ENCODE measurements at places on chromosomes 12 and 14. TPM values are rescaled to one million over a fixed set of nuclear protein-coding genes. Genes with fewer than 3 reads are reported as not detected.

- no peak for DNase-seq
Measured at GRCh38 chr12:90111791-90112580, 403.3 kb upstream of the ATP2B1 start.

DNA sequence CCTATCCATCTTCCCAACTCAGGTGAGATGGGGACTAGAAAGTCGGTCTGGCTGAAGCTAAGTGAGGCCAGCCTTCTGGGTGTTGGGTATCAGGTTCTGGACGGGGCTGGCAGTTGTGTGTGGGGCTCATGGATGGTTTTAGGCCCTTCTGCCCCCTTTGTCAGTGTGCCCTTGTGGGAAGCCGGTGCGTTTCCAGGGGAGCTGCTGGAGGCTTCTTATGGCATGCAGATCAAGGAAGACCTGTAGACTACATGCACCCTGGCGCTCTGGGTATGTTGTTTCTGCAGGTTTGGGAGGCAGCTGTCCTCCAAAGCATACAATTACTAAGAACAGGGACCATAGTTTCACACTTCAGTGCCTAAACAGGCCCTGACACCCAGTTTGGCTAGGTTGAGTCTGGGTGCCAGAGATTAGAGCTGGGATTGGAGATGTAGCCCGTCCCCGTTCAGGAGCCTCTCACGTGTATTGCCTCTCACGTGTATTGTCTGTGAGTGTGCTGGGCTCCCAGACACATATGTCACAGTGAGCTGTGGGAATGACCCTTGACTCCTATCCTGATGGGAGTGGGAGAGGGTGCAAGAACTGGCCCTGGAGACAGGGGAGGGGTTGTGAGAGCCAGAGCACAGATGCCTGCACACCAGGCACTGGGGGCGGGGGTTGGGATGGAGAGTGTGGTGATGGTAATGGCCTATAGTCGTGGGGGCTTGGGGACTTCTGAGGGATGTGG lies 84.4 kb downstream of the SLC25A47 start:
- no peak for DNase-seq

GRCh38 chr12:70240673-70241072 lies 2.6 kb upstream of the CNOT2 start:
- DNase-seq: no peak

DNA sequence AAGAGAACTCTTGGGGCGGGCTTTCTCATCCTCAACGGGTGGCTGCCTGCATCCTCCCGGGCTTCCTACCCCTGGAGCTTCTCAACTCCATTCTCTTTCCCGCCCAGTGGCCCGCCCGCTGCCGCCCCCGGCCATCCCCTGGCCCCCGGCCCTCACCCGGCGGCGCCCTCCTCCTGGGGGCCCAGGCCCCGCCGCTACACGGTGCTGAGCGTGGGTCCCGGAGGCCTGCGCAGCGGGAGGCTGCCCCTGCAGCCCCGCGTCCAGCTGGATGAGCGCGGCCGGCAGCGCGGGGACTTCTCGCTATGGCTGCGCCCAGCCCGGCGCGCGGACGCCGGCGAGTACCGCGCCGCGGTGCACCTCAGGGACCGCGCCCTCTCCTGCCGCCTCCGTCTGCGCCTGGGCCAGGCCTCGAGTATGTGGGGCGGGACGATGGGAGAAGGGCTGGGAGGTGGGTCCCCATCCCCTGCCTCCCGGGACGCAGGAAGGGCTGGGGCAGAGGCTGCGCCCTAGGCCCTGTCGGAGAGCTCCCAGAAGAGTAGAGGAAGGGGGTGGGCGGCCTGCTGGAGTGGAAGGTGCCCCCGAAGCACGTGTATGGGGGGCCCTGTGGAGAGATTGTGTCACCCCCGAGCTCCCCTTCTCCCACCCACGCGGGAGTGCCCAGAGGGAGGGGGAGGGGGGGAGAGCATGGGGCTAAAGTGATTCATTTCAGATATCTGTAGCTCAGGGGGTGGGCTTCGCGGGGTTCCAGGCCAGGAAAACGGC lies 1.5 kb downstream of the LAG3 start:
- no peak for DNase-seq

GRCh38 chr12:49954863-49955830 lies 4.6 kb downstream of the AQP2 start:
- DNase-seq: no peak

DNA sequence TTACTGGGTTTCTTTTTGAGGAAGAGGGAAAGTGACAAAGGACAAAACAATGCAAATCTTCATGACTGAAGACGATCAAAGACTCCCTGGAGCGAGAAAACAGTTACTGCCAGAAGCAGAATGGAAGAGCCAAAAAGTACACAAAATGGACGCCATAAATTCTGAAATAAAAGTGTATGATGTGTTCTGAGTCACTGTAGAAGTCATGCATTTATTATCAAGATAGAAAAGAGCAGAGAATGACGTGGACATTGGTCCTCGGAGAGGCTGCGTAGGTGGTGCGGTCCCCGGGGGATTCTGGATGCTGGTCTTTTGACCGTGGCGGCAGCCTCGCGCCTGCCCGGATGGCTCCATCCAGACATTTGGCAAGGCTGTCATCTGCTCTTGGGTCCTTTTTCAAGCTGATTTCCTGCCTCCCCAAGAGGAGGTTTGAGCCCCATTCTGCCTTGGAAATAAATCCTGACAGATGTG lies 52.8 kb downstream of the C14orf132 start:
- no peak for DNase-seq

The ZNF384 gene
- polyA plus RNA-seq: 55.3 TPM

The FITM1 gene
- 3.6 TPM for polyA plus RNA-seq

DNA sequence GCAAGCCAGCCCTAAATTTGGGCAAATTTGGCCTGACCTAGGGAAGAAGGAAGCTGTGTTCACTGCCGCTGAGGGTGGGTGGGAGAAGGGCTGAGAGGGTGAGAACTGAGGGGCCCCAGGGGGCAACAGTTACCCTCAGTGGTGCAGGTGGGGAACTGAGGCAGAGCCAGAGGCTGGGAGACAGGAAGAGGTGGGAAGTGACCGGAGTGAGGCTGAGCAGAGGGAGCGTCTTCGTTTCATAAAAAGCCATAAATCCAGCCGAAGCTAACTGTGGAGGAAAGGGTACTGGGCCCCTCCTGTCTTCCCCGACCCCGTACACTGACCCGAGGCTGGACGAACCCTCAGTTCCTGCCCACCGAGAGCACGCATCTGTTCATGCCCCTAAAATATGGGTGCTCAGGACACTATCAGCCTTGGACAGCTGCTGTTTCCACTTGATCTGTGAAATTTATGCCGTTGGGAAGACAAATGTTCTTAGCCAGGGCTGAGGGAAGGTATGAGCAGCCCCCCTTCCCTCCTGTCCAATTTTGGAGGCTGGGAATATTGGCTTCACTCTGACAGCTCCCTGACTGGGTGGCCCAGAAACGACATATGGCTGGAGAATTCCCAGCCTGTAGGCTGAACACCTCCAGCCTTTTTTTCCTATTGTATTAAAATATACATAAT lies 116.5 kb downstream of the KIF26A start:
- DNase-seq: no peak

DNA sequence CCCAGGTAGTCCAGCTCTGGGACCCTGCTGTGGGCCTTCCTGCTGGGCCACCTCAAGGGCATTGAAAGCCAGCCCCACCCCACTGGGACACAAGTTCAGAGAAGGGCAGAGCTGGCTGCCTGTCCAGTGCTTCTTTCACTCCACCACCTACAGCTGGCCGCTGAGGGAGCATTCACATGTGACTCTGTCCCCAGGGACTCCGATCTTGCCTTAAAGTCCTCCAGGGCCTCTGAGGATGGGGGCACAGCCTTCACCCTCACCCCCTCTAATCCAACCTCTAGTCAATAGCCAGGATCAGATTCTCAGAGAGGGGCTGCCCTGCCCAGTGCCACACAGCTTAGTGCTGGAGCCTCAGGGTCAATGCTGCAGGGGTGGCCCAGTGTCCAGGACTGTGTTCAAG lies 5.0 kb upstream of the CYP46A1 start:
- no peak for DNase-seq

The CLEC4C gene
- not detected for polyA plus RNA-seq

DNA sequence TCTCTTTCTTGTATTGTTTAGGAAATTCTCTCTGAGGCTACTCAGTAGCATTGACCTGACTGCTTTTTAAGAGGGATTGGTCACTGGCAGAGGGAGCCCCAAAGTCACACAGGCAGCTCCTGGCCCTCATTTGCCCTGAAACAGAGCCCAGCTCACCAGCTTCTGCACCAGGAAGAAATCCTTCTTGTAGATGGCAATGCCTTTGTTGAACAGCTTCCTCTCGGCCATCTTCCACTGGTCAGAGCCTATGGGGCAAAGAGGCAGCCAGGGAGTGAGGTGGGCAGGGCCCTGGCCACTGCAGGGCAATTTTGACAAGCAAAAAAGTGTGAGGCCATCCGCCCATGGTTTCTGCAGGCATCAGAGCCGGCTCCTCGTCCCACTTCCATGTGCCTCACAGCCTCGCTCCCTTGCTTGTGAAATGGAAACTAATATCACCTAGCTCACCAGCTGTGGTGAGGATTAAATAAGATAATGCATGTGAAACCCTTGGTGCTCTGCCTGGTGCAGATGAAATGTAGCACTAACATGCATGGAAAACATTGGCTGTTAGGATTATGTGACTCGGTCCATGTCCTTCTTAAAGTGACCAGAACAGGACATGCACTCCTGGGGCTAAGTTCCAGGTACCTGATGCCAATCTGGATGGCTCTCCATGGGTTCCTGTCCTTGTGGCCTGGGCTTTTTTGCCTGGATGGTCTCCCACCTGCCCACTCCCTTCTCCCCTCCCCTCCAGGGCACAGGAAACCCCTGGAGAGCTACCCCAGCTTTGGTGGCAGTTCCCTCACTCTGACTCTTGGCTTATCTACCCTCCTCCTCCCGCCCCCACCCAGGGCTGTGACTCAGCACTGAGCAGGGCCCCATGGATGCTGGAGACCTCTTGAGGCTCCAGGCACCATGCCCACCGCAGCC lies 11.2 kb upstream of the PNMA1 start:
- DNase-seq: no peak

- no peak for DNase-seq
Measured at GRCh38 chr12:129615001-129615400, 288.8 kb downstream of the TMEM132D start.

GRCh38 chr14:88272390-88273269 lies 50.4 kb downstream of the KCNK10 start:
- DNase-seq: no peak

The KRAS gene
- 6.0 TPM for polyA plus RNA-seq

DNA sequence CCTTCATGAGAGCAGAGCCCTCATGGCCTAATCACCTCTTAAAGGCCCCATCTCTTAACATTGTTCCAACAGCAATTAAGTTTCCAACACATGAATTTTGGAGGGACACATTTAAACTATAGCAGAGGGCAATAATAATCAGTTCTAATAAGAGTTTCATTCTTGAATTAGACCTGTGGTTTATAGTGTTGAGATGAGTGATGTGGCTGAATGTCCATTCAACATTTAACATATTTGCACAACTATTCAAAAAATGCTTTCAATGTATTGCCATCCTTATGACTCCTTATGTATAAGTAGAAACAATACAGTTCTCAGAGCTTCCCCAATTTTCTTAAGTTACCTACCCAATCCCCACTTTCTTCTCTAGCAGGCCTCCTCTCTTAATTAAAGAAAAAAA lies 21.5 kb downstream of the KLHL28 start:
- no peak for DNase-seq

- no peak for DNase-seq
Measured at GRCh38 chr12:79069009-79069408, 204.4 kb downstream of the SYT1 start.

- DNase-seq: no peak
Measured at GRCh38 chr12:71626098-71626497, 37.5 kb downstream of the ZFC3H1 start.

The AMDHD1 gene
- 31.5 TPM for polyA plus RNA-seq

The PRR13 gene
- 65.0 TPM for polyA plus RNA-seq

Data from HepG2 (cell line).